Activated CD4-positive, alpha-beta T cell treated with anti-CD3 and anti-CD28 coated beads, Interleukin-2, amount 10 ng/mL, durations not matched to agents 7 days and 5 days (primary cell): ENCODE measurements at places on chromosomes 13 and 19.

DNA sequence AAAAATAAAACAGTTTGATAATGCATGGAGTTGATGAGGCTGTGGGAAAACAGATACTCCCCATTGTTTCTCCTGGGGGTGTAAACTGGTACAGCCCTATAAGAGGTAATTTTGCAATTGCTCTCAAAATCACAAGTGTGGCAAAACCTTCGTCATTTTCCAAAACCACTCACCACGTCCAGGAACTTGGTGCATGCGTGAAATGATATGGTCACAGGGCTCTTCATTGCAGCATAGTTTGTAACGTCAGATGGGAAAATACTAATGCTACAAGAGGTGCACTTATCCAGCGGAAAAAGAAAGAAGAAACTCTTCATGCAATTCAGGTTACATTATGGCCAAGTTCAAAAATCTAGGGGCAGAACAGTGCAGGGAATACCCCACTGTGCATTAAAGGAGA lies 11.9 kb upstream of the PLAUR start:
- no peaks in the 10 kb centered on the region for H3K27me3 ChIP-seq
- H3K27ac ChIP-seq = no peak overlapping the region
- no peak overlapping the region for H3K4me3 ChIP-seq
- DNase-seq = no peak
- no peaks in the 10 kb centered on the region for H3K36me3 ChIP-seq

DNA sequence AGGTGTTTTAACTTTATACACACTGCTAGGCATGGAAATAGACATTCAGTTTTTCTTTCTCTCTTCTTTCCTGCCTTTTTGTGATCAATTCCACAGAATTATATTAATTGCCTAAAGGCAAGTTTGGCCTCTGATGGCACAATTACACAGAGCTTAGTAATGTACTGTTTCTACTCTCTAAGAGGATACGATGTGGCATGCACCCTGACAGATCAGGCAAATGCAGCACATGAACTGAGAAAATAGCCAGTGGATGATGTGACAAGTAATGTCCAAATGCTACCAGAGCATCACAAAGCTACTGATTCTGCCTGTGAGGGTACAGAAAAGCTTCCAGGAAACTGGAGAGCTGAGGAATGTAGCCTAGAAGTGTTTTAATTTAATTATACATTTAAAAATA lies 233.8 kb upstream of the PRR20A start:
- H3K4me1 ChIP-seq = no peaks in the 10 kb centered on the region
- H3K36me3 ChIP-seq = no peaks in the 10 kb centered on the region
- no peaks in the 10 kb centered on the region for H3K27me3 ChIP-seq
- H3K4me3 ChIP-seq = no peak overlapping the region

GRCh38 chr13:47472516-47472915 lies 528.6 kb downstream of the SUCLA2 start:
- no peak overlapping the region for H3K27ac ChIP-seq
- no peaks in the 10 kb centered on the region for H3K27me3 ChIP-seq
- H3K4me1 ChIP-seq = no peaks in the 10 kb centered on the region
- DNase-seq = no peak

DNA sequence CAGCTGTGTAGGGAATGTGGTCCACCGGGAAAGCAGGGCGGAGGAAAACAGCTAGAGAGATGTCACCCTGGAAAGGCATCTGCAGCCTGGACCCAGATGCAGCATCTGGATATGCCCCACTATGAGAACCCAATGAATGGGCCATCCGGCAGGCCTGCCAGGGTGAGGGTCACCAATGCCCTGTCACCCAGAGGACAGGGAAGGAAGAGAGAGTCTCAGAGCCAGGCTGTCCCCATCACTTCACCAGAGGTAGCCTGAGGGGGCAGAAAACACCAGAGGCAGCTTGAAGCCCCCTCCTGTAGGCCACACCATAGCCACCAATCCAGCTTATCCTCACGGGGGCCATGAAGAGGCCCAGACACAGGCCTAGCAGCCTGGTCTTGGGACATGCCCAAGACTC lies 118.8 kb downstream of the TUBA3C start:
- H3K27ac ChIP-seq = no peak overlapping the region
- no peak overlapping the region for H3K4me3 ChIP-seq
- H3K4me1 ChIP-seq = no peaks in the 10 kb centered on the region
- H3K27me3 ChIP-seq = no peaks in the 10 kb centered on the region
- DNase-seq = no peak
- H3K36me3 ChIP-seq = no peaks in the 10 kb centered on the region

- H3K36me3 ChIP-seq = no peaks in the 10 kb centered on the region
- H3K27ac ChIP-seq = no peak overlapping the region
- no peak overlapping the region for H3K4me3 ChIP-seq
- no peak for DNase-seq
- H3K27me3 ChIP-seq = no peaks in the 10 kb centered on the region
Measured at GRCh38 chr13:72004246-72004645, 137.2 kb upstream of the DACH1 start.

GRCh38 chr13:99548448-99548847 lies 47.2 kb downstream of the TM9SF2 start:
- H3K36me3 ChIP-seq = peaks cover 75% of the 10 kb centered on the region
- peak overlapping the region; percentile 63 for H3K27ac ChIP-seq
- DNase-seq = no peak
- H3K4me1 ChIP-seq = peaks cover 43% of the 10 kb centered on the region

DNA sequence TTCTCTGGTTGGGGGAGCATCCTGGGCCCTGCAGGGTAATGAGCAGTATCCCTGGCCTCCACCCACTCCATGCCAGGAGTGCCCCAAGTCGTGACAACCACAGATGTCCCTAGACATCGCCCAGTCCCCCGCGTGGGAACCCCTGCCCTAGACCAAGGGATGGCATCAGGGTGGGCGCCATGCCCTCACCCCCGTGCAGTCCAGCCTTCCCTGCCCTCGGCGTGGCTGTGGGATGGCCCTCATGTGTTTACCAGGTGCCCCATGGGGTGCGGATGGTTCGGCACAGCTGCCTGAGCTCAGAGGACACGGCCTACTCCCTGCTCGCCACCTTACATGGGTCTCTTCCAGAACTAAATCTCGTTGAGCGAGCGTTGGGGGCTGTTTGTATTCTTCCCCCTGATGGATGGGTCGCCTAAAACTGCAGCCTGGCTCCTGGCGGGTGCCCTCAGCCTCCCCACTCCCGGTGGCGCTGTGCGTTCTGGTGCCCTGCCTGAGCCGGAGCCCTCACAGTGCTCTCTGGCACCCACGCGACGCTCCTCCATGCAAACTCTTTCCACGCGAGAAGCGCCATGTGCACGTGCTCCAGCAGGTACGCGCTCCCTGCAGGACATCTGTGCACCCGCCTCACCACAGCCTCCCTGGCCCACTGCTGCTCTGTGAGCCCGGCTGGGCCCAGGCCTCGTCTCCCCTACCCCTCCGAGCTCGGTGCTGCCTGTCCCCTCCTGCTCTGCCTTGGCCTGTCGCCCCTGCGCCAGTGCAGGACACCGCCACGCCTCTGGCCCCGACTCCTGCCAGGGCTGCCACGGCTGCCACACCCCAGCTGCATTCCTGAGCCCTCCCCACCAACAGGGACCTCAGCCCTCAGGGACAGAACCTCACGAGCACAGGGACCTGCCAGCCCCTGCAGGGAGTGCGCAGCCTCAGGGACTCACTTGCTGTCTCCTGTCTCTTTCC lies 145.0 kb downstream of the KDM4B start:
- no peak overlapping the region for H3K4me3 ChIP-seq
- no peaks in the 10 kb centered on the region for H3K4me1 ChIP-seq
- DNase-seq = no peak
- H3K36me3 ChIP-seq = peaks cover 7% of the 10 kb centered on the region
- H3K27ac ChIP-seq = peak overlapping the region; percentile 9

- no peak overlapping the region for H3K4me3 ChIP-seq
- H3K4me1 ChIP-seq = peaks cover 86% of the 10 kb centered on the region
- H3K27ac ChIP-seq = no peak overlapping the region
- peaks cover 4% of the 10 kb centered on the region for H3K36me3 ChIP-seq
- no peak for DNase-seq
Measured at GRCh38 chr13:98525456-98526181, 51.3 kb downstream of the STK24 start.

GRCh38 chr19:1503089-1503924 lies 9.5 kb downstream of the ADAMTSL5 start:
- no peak overlapping the region for H3K27ac ChIP-seq
- no peak overlapping the region for H3K4me3 ChIP-seq
- H3K27me3 ChIP-seq = peaks cover 15% of the 10 kb centered on the region

DNA sequence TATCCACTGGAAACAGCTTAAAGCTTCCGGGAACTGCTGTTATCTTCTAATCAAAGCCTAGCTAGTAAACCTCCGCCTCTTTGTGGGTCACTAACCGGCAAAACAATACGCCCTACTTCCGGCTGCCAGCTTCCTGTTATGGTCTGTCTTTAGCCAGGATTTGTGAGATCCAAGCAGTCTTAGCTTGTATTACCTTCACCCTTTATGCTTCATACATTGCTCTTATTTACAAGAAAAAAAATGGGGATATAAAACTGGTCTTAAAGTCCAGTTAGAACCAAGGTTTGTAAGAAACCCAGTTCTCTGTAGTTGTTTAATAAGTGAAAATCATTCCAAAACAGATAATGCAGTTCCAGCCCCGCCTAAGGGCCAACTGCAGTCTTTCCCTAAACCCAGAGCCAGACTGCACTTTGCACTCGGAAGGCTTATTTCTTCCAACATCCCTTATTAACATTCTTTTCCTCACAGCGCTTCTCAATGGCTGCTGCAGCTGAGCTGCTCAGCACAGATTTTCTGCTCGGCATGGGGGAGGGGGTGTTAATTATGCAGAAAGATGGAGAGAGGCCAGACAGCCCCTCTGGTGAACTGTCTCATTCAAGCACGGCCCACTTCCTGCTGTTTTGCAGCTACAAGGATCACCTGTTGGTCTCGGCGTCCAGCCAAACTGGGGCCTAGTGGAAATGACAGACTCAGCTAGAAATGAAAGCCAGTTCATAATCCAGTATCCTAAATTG lies 368.4 kb downstream of the KLF12 start:
- peak overlapping the region; percentile 64 for H3K4me3 ChIP-seq
- peak overlapping the region; percentile 96 for H3K27ac ChIP-seq
- no peaks in the 10 kb centered on the region for H3K27me3 ChIP-seq
- DNase-seq = peak; percentile 84
- peaks cover 48% of the 10 kb centered on the region for H3K36me3 ChIP-seq
- peaks cover 59% of the 10 kb centered on the region for H3K4me1 ChIP-seq
